Naive B cell (primary cell): ENCODE measurements at places on chromosomes 3 and 15. TPM values are rescaled to one million over a fixed set of nuclear protein-coding genes. Genes with fewer than 3 reads are reported as not detected.

GRCh38 chr3:94130690-94131089 lies 67.8 kb downstream of the NSUN3 start:
- DNase-seq, result no peak

- no peak for DNase-seq
Observed at GRCh38 chr3:14862661-14863230, 44.0 kb downstream of the FGD5 start.

- no peak for DNase-seq
Observed at GRCh38 chr15:65942436-65942835, 73.1 kb downstream of the RAB11A start.

GRCh38 chr3:104523136-104523535 lies 843.6 kb upstream of the ALCAM start:
- peak; percentile 11 for DNase-seq

GRCh38 chr15:97993310-97993738 lies 32.8 kb downstream of the ARRDC4 start:
- no peak for DNase-seq

DNA sequence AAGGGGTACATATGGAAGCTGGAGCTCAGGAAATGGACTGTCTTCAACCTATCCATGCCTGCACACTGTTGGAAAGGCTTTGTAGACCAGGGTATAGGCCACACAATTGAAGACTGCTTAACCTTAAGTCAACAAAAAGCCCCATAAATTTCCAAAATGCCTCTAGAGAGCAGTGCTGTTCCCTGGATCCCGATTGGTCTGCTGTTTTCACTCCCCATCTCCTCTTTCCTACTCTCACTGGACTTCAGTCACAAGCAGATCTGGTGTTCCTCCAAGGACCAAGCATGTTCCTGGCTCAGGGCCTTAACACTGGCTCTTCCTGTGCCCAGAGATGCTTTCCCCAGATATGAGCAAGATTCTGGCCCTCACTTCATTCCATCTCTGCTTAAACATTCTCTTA lies 22.8 kb upstream of the LRRC34 start:
- DNase-seq, result no peak

The LRRK1 gene
- polyA plus RNA-seq, result 6.0 TPM

The PLA2G4D gene
- polyA plus RNA-seq, result not detected

GRCh38 chr15:95693917-95694316 lies 636.6 kb upstream of the NR2F2 start:
- no peak for DNase-seq

GRCh38 chr15:31373096-31373865 lies 46.6 kb downstream of the KLF13 start:
- DNase-seq, result no peak

DNA sequence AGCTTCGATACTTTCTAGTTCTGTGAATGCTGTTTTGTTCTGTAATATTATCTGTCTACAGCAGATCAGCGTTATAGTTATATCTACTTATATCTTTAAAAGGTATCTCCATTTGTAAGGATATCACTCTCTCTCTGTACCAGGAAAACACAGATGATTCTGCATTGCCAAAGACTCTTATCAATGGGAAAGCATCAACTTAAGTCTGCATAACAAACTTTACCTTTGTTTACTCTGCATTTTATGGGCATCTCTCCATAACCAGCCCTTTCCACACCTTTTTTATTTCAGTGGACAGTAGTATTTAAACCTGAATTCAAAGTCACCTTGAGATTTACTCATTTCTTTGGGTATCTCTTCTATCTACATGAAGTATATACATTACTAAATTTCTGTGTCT lies 238.7 kb upstream of the GRM7 start:
- DNase-seq, result no peak

DNA sequence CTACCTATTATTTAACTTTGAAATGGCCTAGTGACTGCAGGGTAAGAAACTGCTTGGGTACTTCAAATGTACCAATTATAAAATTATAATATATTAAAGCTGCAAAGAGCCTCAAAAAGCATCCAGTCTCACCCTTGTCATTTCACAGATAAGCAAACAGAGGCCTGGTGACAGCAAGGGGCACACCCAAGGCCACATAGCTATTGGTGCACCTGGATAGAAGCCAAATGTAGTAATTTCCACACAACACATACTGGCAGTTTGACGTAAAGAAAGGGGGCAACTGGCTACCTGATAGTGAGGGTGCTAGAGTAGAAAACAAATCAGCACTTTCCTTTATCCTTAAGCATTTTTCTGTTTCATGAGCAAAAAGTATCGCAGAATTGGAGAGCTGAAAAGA lies 51.1 kb downstream of the IFT57 start:
- DNase-seq, result no peak

The MYO5C gene
- polyA plus RNA-seq, result 0.20 TPM

The MINAR1 gene
- polyA plus RNA-seq, result not detected

DNA sequence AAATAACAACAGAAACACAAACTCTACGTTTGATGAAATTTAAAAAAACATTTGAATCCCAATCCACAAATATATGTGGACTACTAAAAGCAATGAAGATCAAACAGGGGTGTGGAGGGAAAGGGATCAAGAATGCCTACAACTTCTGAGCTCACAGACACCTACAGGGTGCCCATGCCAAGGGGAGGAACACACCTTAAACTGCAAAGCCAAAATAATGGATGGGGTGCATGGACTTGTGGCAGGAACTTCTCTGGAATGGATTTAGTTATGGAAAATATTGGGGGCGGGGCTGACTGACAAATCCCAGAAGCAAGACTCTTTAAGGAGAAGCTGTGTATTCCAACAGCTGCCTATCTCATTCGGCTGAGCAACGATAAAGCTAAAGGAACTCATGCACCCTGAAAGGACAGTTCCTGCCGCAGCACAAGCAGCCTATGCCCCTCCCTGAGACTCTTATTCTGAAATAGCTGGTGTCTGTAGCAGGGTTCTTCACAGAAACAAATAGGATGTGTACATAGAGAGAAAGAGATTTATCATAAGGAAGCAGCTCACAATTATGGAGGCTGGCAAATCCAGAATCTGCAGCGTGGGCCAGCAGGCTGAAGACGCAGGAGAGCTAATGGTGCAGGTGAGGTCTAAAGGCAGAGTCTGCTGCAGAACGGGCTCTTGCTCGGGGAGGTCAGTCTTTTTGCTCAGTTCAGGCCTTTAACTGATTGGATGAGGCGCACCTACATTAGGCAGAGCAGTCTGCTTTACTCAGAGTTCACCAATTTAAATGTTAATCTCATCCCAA lies 24.5 kb upstream of the PLA2G4D start:
- no peak for DNase-seq

GRCh38 chr3:158700559-158700958 lies 28.1 kb upstream of the LXN start:
- no peak for DNase-seq

The CD86 gene
- polyA plus RNA-seq, result 38.9 TPM

- DNase-seq, result no peak
Observed at GRCh38 chr3:21028412-21028811, 722.6 kb downstream of the ZNF385D start.
